ENCODE measurements at places on chromosomes 7 and 10.
A peak's percentile ranks its signal among the peaks of the same experiment; 100 is the strongest.

DNA sequence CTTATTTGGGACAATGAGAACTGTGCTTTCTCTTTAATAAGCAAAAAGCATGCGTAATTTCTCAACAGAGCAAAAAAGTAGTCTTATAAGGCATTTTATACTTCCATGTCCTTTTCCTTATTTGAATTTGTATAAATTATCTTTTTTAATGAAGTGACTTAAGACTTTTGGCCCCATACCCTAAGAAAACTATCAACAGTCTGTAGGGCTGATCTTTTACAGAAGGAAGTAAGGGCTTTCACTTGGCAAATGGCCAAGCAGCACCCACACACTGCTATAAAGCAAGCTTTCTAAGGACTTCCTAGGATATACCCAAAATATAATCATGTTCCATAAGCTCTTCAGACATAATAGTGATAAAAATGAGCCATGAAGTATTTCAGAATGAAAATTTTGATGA, 3.4 kb downstream of the CRPPA start:
- DNase-seq: no peak

GRCh38 chr7:25638590-25639244, 410.4 kb upstream of the NPVF start:
- DNase-seq: no peak

GRCh38 chr7:33677556-33677955, 227.8 kb upstream of the BMPER start:
- no peak for DNase-seq

DNA sequence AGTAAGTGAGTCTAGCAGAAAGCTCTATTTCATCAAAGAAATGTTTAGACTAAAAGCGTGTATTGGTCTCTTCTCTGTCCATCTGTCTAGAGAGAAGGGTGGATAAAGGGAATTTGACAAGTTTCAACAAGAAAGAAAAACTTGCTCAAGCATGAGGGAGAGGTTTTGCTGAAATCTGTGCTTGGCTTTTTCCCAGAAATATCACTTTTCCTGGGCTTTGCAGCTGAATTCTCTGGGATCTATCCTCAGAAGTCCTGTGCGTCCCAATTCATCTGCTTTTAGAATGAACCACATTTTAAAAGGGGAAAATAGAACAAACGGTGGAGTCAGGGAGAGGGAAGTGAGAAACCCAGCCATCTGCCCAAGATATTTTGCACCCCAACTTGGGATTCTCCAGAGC, 59.6 kb upstream of the CELF2 start:
- no peak for DNase-seq

DNA sequence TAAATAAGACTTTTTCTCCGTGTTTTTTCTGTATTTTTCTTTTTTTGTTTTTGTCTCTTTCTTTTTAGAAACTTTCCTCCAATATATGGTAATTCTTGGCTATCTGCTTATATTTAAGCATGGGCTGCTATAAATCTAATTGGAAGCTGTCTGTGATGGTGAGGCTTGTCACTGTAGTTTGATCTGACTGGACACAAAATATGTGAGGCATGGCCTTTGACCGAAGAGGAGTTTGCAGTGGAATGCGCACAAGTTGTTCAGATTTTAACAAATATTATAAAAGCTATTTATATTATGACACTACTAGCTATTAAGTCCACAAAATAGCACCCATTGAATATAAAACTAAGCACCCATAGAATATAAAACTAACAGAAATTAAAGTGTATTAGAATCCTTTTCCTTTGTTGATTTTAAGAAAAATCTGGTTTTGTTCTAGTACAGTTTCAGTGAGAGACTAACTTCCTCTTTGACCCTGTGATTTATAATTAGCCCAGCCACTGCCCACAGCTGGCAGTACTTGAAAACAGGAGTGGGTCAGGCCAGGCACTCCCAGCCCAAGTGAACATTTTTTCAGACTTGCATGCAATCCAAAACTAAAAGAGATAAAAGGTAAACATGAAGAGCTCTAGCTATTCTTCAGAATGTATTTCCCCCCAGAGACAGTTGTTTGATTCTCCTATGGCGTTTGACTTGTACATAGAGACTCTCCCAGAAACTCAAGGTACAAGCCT, 69.9 kb upstream of the FGL2 start:
- DNase-seq: no peak

DNA sequence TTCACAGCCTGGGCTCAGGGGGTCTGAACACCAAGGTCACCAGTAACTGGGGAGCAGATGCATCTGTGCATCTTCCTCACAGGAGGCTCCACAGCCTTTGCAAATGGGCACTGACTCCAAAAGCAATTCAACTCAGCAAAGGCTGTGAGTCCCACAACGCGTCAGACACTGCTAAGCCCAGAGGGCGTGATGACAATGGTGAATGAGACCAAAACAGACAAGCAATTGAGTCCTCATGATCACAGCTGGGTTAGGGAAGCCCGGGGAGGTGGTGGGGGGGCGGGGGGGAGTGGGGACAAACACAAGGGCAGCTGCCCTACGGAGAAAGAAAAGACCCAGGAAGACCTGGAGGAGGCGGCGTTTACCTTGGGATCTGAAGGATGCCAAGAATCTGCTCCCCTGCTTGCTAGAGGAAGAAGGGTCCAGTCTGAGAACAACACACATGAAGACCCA, 61.6 kb upstream of the RNF32 start:
- no peak for DNase-seq

- DNase-seq: no peak
Observed at GRCh38 chr10:78901694-78902093, 167.1 kb upstream of the ZMIZ1 start.

DNA sequence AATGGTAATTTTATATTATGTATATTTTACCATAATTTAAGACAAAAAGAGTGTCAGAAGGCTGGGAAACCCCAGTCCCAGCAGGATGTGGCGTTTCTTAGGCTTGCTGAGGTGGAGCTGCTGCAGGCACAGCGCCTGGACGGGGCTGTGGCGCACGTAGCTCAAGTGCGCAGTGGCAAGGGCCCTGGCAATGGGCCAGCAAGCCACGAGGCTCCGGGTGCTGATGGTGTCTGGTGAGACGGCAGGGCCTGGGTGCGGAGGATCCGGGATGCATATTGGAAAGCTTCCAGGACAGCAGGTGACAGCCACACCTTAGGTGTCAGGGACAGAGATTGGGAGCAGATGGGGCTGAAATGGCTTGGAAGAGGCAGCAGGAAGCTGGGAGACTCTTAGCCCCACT, 37.2 kb downstream of the CLEC2L start:
- peak; percentile 94 for DNase-seq

- DNase-seq: no peak
Observed at GRCh38 chr10:28202941-28203352, 99.9 kb downstream of the MPP7 start.

- no peak for DNase-seq
Observed at GRCh38 chr10:101558671-101559595, 29.1 kb downstream of the POLL start.

- no peak for DNase-seq
Observed at GRCh38 chr7:151410405-151411390, 860 bp upstream of the WDR86 start.

GRCh38 chr7:41578700-41579099, 124.2 kb downstream of the INHBA start:
- DNase-seq: no peak

DNA sequence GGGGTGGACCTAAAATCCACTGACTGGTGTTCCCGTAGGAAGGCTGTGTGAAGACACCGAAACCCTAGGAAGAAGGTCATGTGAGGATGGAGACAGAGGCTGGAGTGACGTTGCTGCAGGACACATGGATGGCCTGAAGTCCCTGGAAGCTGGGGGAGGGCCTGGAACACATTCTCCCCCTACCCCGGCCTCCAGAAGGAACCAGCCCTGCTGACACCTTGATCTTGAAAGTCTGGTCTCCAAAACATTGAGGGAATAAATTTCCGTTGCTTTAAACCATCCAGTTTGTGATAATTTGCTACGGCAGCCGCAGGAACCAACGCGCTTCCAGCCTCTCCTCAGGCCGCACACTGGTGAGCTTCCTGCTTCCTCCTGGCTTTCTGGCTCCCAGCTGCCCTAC, 288.2 kb downstream of the GLRX3 start:
- no peak for DNase-seq

DNA sequence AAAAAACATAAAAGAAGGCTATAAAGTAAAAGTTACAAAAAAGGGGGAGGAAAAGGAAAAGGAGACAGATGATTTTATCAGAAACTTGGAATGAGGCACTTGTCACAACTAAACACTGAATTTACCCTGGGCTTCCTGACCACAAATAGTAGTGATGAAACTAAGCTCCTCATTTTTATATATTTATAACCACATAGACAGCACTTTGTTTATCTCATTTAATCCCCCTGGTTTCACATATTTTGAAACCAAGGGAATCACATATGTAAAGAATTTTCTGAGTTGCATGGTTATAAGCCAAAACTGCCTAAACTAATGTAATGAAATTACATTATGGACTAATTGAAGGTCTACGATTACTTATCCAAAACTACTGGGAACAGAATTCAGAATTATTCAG, 39.6 kb upstream of the MET start:
- no peak for DNase-seq

GRCh38 chr7:153452661-153453060, 599.5 kb upstream of the DPP6 start:
- no peak for DNase-seq

DNA sequence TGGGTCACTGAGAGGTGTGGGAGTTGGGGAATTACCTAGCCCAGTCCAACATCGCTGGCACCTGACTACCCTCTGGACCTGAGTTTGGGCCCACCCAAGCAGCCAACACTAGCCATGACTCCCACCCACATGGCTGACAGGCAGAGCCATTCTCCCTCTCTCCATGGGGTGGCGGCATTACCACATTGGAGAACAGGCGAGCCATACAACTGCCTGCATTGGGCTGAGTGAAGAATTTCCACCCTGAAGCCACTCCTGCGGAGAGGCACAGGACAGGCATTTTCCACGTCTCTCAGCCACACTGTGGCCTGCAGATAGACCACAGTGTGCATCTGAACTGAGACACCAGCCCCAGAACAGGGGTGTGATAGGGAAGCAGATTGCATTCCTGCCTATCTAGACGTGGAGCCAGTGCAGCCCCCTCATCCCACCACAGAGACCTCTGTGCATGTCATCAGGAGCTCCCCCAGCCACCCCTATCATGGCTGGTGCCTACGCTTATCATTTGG, 58.2 kb upstream of the ANTXRL start:
- no peak for DNase-seq

DNA sequence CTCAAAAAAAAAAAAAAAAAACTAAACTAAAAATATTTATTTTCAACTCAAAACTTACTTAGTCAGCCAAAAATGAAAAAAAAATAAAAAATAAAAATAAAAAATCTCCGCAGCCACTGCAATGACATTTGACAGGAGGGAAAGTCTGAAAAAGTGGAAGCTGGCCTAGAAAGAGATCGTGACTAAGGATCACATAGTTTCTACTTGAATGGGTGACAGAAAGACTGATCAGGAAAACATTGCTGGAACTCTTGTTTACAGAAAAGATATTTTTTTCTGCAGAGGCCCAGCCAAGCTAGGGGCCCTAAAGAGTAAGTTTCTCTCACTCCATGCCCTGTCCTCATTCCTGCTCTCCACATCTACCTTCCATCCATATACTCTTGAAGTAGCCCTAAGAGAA, 92.8 kb upstream of the KCND2 start:
- DNase-seq: no peak

DNA sequence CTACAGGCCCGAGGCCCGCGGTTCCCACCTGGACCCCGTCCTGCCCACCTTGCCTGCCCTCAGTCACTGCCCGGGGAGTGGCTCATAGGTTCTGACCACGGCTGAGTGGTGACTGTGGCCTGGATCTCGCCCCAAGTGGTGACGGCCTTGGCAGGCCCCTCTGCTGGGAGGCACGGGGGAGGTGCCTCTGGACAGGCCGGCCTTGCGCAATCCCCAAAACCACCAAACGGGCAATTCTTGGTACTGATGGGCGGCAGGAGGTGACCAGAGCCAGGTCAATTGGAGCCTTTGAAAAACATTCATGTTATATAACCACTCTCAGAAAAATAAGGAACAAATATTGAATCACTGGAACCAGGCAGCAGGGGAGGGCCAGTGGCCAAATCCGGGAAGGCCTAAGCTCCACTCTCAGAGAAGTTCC, 83.4 kb downstream of the PRKAG2 start:
- DNase-seq: no peak

DNA sequence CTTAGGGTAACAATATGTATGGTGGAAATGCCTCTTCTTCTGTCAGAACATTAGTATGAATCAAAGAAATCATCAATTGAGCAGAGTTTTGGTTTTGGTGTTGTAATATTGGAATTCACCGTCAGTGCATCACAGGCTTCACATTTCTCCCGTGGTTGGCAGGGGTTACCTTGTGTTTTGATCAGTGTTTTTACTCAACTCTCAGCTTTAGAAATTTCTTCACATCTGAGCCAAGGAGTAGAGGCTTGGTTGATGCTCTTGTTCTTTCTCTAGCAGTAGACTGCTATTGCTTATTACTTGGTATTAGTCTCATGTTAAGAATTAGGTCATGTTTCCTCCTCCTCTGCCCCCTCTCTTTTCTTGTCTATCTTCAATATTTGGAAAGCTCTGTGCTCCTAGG, 188.8 kb upstream of the SMIM30 start:
- no peak for DNase-seq

GRCh38 chr10:128007971-128008370, 101.1 kb downstream of the PTPRE start:
- DNase-seq: no peak

DNA sequence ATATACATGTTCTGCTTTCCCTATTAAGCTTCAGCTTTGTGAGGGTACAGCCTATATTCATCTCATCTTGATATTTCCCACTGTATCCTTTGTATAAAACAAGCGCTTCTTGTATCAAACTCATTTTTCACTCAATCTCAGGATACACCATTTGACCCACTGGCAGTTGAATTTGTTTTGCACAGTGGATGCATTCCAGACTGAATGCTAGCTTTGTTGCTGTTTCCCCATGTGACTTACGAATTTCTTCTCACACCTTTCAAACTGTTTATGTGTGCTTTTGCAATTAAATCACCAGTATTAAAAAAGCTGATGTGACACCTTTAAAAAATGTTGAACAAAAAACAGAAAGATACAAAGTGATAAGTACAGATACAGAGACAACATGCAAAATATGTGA, 180.9 kb downstream of the ZNF438 start:
- no peak for DNase-seq

- no peak for DNase-seq
Observed at GRCh38 chr10:103232131-103232673, 13.5 kb upstream of the RPEL1 start.

DNA sequence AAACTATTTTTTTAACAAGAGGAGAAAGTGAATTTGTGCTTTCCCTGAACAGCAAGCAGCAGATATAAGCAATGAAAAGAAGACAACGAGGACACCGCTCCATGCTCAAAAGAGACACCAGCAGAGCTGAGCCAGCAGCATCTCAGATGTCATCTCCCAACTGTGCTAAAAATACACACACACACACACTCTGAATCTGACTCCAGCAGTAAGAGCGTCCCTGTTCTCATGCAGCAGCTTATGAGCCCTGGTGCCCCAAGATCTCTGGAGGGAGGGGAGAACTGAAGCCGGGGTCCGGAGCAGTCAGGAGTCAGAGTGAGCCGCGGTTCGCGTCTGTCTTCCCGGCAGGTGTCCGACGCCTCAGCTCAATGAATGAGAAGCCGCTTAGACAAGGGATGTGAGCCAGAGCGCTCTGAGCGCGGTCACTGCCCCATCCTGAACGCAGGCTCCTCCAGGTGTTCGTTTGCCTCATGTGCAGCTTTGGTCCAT, 49.2 kb downstream of the SVIL start:
- DNase-seq: no peak

- no peak for DNase-seq
Observed at GRCh38 chr10:52258799-52259425, 55.2 kb upstream of the DKK1 start.

- DNase-seq: no peak
Observed at GRCh38 chr7:4299431-4299830, 382.7 kb upstream of the FOXK1 start.

All from NCI-H187 treated with DMSO at 0.1 percent for 48 hours (cell line).